H7 (cell line): ENCODE measurements at places on chromosomes 3 and 15. TPM values are rescaled to one million over a fixed set of nuclear protein-coding genes. Genes with fewer than 3 reads are reported as not detected.

GRCh38 chr15:99096894-99097426 is 7.9 kb upstream of the SYNM start:
- DNase-seq = no peak

DNA sequence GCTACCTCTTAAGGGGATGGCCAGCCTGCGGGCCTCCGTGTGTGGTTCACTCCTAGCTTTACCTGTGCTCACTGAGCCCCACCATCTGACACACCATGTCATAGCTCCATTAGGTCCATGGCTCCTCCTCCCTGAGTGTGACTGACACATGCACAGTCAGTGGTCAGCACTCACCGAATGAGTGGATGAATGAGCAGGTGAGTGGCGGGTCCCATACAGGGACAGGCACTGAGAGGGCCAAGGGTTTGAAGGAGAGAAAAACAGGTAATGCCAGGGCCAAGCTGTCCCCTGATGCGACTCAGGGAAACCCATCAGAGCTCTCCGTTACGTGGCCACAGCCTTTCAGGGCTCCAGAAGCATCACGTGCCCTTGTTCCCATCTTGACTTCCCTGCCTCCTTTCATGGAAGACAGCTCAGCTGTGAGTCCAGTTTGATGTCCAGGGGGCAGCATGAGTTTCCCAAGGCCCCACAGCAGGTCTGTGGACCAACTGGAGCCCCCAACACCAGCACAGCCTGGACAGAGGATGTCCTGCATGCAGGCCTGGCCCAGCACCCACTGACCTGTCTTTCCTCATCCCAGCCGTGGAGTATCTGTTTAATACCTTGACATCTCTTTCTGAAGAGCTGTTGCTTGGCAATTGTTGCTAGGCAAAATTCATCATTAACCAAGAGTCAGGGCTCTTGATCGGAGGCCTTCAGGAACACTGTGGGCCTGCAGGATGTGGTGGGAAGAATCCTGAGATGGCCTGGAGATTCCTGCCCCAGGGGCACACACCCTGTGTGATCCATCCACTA is 84.4 kb downstream of the PLXNA1 start:
- no peak for DNase-seq

GRCh38 chr15:82812994-82813393 is 3.6 kb downstream of the WHAMM start:
- DNase-seq = no peak

- DNase-seq = no peak
These were observed 1.2 kb downstream of the LPCAT4 start for GRCh38 chr15:34365836-34366235.

DNA sequence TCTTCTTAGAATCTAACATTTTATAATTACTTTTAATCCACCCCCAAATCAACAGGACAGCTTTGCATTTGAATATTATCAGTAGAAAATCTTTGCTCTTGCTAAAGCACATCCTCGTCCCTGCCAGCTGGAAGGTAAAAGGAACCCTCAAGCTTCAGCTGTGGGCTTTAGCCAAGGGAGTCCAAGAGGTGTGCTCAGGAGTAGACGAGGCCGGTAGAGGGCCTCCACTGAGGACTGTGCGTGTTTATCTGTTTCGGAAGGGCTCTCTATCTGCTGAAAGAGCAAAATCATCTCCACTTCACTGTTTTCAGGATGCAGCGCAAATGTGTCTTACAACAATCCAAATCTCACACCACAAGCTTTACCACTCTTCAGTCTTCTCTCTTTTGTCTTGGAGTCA is 257.4 kb upstream of the IL12A start:
- DNase-seq = no peak

GRCh38 chr3:172076212-172076611 is 36.8 kb downstream of the FNDC3B start:
- no peak for DNase-seq

- DNase-seq = no peak
These were observed 995.3 kb downstream of the OTOL1 start for GRCh38 chr3:162491952-162492351.

GRCh38 chr3:170714122-170714521 is 128.2 kb upstream of the SLC7A14 start:
- no peak for DNase-seq

Gene BBX
- total RNA-seq = 22.2 and 38.4 TPM in 2 replicates

Gene SERINC4
- 0.22 and 0.38 TPM in 2 replicates for total RNA-seq

Gene FMN1
- total RNA-seq = 1.7 and 5.2 TPM in 2 replicates

Gene GXYLT2
- 4.5 and 6.1 TPM in 2 replicates for total RNA-seq
